ENCODE measurements at places on chromosomes 2 and 18.

GRCh38 chr18:77170890-77171410, 38.4 kb upstream of the MBP start:
- DNase-seq: no peak

DNA sequence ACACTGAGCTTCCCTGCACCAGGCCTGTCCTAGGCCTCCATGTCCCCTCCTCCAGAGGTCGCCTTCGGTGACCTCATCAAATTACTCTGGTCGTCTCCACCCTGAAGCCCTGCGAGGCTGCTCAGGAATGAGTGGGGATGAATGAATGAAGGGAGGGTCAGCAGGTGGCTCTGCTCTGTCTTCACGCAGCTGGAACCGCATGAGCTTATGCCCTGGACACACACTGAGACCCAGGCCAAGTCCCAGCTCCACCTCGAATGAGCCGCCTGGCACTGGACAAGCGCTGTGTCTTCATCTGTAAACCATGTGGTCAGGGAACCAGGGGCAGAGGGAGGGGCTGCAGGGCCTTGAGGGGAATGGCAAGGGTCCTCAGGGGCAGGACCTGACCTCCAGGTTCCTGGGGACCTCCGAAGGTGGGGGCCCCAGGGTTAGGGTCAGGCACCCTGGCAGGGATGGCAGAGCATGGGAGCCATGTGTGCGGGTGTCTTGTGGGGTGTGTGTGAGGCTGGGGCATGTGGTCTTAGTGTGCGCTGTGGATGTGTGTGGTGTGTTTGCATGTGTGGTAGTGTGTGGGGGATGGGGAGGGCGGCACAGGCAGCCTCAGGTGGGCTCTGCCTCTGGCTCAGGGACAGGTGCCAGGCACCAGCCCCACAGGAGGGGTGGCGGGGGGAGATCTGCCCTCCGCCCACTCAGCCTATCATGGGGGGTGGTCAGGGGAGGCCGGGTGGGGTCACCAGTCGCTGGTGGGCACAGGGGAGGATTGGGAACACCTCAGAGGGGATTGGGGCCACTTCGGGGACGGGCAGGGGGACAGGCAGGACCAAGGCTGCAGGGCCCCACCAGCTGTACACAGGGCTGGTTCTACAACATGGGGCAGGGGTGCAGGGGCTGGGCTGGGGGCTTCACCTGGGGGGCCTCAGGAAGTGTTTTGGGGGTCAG, 13.9 kb downstream of the ODC1 start:
- DNase-seq: no peak

DNA sequence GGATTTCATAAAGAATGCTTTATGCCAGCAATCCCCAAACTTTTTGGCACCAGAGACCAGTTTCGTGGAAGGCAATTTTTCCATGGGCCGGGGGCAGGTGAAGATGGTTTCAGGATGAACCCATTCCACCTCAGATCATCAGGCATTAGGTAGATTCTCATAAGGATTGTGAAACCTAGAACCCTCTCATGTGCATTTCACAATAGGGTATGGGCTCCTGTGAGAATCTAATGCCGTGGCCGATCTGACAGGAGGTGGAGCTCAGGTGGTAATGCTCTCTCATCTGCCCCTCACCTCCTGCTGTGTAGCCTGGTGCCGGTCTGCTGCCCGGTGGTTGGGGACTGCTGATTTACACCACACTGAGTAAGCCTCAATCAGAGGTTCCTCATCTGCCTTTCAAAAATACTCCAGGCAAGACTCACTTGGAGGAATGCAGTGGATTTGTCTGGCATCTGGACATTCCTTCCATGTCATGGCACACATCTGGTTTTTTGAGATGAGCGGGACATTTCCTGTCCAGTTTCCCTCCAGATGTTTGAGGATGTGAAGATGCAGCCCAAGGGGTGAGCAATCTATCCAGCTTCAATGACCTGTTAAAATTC, 185.8 kb downstream of the VAPA start:
- no peak for DNase-seq

DNA sequence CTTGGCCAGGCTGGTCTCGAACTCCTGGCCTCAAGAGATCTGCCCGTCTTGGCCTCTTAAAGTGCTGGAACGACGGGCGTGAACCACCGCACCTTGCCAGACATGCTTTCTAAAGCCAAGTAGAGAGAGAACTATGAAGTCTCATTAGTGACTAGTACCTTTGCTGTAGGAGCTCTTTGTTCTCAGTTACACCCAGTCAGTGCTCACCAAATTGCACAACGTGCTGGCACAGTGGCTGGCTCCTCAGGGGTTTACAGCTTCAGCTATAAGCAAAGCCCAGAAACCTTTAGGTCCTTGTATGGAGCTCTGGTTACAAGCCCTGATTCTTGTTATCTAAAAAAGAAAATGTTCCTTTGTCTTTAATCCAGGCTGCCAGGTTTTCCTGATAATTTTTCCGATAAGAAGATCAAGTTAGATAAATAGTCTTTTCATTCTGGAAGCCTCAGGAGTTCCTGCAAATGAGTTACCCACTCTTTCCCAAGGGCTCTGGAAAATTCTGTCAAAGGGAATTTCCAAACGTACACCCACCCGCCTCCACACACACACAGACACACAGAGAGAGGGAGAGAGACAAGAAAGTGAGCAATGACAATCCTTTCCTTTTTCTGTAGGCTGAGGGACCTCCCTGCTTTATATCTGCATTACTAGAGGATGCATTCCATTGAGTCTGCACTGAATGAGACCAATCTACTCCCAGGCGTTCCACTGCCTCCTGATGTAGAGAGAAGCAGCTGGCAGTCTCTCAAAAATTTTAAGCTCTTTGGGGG, 100.2 kb upstream of the CSRNP3 start:
- DNase-seq: no peak

- no peak for DNase-seq
Observed at GRCh38 chr2:203867561-203868200, at the start of gene CTLA4. CTLA4 (plus strand) TSS chr2:203867771; CDS start chr2:203867943, 172 bp downstream.

DNA sequence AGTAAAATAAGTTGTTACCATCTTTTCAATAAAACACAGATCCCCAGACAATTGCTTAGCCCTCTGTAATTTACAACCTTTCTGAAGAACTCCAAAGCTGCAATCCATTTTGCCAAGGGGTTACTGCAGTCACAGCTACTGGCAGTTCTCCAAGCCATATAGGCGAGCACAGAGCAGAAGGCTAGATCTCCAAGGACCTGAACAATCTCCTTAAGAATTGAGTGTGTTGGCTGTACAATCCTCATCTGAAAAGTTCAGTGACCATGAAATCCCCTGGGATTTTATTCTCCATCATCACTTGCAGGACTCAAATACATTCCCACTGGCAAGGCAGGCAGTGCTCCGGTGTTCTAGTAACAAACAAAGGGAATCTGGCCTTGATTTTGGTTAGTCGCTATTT, 103.9 kb upstream of the LRP1B start:
- no peak for DNase-seq

DNA sequence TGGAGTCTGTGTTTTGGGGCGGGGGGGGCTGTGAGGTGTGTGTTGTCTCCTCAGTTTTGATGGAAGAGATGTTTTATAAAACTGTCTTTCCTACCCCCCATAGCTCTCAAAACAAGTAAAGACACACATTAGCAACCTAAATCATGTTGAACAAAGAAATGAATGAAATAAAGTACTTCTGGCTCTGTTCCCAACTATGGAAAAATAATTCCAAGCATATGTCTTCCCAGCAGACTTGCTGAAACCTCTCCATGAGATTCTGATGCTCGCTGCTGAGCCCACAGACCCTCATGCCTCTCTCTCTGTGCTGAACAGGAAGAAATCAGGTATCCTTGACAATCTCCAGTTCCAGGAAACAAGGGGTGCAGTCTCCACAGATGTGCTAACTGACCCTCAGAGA, 226.7 kb upstream of the KLHL29 start:
- DNase-seq: no peak

- DNase-seq: no peak
Observed at GRCh38 chr2:214261683-214262082, 149.2 kb upstream of the VWC2L start.

DNA sequence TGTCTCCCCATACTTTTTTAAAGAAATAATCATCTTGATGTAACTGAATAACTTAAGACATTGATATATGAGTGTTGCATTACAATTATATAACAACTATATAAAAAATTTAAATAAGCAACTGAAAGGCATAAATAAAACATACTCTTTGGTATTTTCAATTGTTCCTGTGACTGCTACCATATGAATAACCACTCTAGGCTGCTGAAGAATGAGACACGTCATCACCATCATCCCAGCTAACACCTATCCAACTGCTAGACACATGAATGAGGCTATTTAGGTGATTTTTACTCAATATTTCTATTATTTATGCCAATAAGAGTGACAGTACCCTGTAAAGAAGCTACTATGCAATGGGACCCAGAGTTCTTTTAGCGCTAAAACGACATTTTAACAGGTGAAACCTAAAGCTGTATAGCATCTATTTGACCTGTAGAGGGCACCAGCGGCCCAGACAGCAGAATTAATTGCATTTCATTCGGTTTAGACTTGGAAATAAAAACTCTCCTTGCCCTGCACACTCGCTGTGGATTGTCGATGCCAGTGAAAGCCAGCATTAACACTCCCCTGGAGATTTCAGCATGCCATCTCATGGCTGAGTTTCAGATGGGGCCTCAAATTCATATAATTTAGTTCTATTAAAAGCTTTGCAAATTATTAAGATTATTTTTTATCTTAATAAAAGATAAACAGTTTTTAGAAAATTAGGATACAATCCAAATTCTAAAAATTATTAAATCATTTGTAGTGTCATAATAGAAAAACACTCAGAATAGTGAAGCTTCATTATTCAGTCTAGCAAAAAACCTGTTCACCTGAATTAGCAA, 89.4 kb upstream of the MAP2 start:
- no peak for DNase-seq

GRCh38 chr2:221836095-221836494, 264.0 kb upstream of the EPHA4 start:
- no peak for DNase-seq

GRCh38 chr2:82875858-82876257, 1583.2 kb downstream of the SUCLG1 start:
- DNase-seq: no peak

- DNase-seq: no peak
Observed at GRCh38 chr18:24319757-24320156, 77.9 kb downstream of the OSBPL1A start.

DNA sequence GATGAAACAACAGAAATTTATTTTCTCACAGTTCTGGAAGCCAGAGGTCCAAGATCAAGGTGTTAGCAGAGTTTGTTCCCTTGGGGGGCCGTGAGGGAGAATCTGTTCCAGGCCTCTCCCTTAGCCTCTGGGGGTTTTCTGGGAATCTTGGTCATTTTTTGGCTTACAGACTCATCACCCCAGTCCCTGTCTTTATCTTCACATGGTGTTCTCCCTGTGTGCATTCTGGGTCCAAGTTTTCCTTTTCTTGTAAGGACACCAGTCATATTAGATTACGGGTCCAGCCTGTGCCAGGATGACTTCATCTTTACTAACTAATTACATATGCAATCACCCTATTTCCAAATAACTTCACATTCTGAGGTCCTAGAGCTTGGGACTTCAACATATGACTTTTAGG, 292.5 kb upstream of the TRIB2 start:
- no peak for DNase-seq

DNA sequence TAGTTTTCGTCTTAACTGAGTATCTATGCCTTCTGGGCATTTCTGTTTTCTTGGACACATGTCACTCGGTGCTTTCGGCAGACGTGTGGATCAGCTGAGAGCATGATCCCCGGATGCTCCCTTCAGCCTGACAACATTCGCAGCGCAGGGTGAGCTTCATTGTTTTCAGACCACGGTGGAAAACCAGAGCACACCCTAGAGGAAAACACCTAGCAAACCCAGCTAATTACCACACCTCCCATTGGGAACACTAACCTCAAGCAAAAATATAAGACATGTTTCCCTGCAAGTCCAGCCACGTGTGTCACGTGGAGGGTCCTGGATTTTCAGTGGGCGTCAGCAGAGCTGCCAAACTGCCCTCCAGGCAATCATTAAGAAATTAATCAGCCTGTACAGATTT, 31.0 kb downstream of the ANKRD29 start:
- DNase-seq: no peak

Measured in right lobe of liver (tissue), 6 donors.